ENCODE measurements at places on chromosomes 11 and 22.

DNA sequence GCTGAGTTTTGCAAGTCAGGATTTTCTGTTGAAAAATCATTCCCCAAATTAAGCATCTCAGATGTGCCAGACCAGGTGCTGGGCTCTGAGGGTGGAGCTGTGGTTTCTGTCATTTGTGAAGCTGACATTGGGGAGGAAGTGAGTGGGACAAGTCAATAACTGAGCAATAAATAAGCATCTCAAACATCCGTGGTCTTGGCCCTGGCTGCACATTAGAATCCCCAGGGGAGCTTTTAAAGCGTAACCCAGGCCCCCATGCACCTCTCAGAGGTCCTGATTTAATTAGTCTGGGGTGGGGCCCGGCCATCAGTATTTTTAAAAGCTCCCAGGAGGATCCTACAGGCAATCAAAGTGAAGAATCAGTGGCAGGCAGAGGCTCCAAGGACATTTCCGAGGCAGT, 420.0 kb downstream of the MN1 start:
- no peak for DNase-seq

GRCh38 chr11:65310215-65310614, 4.5 kb upstream of the CDC42EP2 start:
- DNase-seq = no peak

GRCh38 chr11:65216830-65217229, 35.1 kb downstream of the CAPN1 start:
- no peak for DNase-seq

DNA sequence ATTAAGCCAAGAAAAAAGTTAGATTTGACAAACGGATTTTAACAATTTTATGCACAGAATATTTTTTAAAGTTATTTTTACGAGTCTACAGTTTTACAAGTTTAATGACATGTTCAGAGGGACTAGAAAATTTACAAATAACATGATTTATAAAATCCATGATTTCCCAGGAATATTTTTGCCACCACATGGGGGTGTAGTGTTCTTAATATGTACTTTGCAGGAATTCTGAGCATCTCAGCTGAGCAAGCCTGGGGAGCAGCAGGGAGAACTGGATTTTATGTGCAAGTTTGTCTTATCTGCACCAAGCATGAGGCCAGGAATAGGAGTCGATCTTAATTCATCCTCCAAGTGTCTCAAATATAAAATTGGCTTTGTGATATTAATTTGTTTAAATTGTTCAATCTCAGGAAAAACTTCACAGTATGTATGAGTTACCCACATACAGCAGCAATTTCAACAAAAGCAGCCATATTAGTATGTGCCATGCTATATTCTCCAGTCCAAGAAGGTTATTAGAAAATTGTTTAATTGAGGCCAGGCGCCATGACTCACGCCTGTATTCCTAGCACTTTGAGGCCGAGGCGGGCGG, 826.3 kb downstream of the DLG2 start:
- DNase-seq = no peak

DNA sequence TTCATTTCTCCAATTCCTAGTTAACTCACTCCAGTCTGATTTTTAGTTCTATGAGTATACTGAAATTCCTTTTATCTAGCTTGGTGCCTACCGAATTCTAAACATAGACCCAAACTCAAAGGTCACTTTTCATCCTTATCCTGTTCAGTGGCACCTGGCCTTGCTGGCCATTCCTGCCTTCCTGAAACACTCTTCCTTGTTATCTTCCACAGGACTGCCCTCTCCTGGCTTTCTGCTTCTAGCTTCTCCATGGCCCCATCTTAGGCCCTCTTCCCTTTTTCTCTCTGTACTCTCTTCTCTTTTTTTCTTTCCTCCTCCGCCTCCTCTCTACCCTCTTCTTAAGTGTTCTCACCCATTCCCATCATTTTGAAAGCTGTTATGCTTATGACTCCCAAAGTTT, 87.3 kb downstream of the WNT11 start:
- DNase-seq = no peak
